ENCODE measurements at places on chromosomes 6 and 20.
A peak's percentile ranks its signal among the peaks of the same experiment; 100 is the strongest.

DNA sequence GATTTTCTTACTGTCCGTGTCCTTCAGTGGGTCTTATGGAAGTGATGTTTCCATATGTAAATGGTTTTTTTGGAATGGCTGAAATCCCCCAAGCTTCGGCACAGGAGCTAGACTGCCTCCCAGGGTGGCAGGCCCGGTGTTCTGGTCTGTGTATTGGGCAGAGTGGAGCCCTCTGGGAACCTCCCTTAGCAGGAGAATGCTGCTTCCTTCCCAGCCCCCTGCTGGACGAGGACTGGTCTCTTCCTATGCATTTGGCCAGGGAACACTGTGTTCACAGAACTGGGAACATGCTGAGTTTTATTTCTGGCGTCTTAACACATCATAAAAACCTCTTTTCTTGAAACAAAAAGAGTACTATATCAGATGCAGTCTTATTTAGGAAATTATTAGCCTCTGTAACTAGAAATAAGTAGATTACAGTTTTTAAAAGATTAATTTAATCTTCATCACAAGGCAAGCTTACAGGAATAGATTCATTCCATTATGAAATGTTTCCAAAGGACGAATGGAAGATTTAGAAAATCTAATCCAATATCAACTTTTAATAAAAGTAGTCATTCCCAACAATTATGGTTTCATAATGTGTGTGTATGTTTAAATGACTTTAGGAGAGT lies 56.6 kb downstream of the SYTL3 start:
- no peaks in the 10 kb centered on the region for H3K27me3 ChIP-seq
- H3K4me3 ChIP-seq = no peak overlapping the region
- no peaks in the 10 kb centered on the region for H3K36me3 ChIP-seq
- H3K4me1 ChIP-seq = peaks cover 40% of the 10 kb centered on the region
- peak overlapping the region; percentile 60 for H3K27ac ChIP-seq
- no peak for DNase-seq

GRCh38 chr20:43900496-43900895 lies 14.2 kb upstream of the TOX2 start:
- no peak overlapping the region for H3K27ac ChIP-seq
- H3K4me1 ChIP-seq = no peaks in the 10 kb centered on the region
- H3K4me3 ChIP-seq = no peak overlapping the region
- no peaks in the 10 kb centered on the region for H3K36me3 ChIP-seq
- no peak for DNase-seq
- H3K27me3 ChIP-seq = peaks cover 9% of the 10 kb centered on the region

- no peak overlapping the region for H3K27ac ChIP-seq
- H3K4me1 ChIP-seq = no peaks in the 10 kb centered on the region
- DNase-seq = no peak
- no peaks in the 10 kb centered on the region for H3K27me3 ChIP-seq
- no peaks in the 10 kb centered on the region for H3K36me3 ChIP-seq
Measured at GRCh38 chr6:91083211-91083610, 496.3 kb upstream of the MAP3K7 start.

GRCh38 chr6:41636833-41637193 lies 1.5 kb upstream of the MDFI start:
- H3K4me1 ChIP-seq = peaks cover 29% of the 10 kb centered on the region
- no peaks in the 10 kb centered on the region for H3K27me3 ChIP-seq
- peak overlapping the region; percentile 86 for H3K4me3 ChIP-seq
- DNase-seq = peak; percentile 60
- H3K36me3 ChIP-seq = peaks cover 14% of the 10 kb centered on the region

- H3K4me3 ChIP-seq = no peak overlapping the region
- DNase-seq = no peak
- no peaks in the 10 kb centered on the region for H3K4me1 ChIP-seq
- peaks cover 8% of the 10 kb centered on the region for H3K27me3 ChIP-seq
Measured at GRCh38 chr20:46150943-46151342, 32.8 kb downstream of the CD40 start.

DNA sequence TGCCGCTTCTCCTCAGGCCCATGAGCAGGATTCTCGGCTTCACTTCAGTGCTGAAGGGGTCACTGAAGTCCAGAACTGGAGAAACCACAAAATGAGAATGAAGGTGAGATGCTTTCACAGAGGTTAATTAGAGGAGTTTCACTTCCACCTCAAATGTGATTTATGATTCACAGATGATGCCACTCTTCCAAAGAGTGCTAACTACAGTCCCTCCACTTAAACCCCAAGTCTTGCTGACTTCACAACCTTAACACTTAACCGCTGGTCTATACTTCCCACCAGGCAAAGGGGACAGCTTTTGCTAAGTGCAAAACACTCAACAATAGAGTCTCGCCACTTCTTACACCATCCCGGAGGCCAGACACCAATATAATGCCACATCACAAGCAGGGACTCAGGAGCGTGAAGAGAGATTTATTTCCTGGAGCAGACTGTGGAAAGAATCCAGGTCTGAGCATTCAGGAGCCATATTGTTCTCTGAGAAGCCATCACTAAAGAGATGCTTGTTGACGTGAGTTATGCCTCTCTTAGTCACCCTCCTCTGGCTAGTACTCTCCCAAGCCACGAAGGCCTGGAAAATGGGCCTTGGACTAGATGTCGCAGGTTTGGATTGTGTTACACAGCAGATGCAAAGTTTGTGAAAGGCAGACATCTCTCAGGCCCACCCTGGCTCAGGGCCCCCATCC lies 24.4 kb downstream of the RRAGD start:
- no peak overlapping the region for H3K27ac ChIP-seq
- no peaks in the 10 kb centered on the region for H3K36me3 ChIP-seq

DNA sequence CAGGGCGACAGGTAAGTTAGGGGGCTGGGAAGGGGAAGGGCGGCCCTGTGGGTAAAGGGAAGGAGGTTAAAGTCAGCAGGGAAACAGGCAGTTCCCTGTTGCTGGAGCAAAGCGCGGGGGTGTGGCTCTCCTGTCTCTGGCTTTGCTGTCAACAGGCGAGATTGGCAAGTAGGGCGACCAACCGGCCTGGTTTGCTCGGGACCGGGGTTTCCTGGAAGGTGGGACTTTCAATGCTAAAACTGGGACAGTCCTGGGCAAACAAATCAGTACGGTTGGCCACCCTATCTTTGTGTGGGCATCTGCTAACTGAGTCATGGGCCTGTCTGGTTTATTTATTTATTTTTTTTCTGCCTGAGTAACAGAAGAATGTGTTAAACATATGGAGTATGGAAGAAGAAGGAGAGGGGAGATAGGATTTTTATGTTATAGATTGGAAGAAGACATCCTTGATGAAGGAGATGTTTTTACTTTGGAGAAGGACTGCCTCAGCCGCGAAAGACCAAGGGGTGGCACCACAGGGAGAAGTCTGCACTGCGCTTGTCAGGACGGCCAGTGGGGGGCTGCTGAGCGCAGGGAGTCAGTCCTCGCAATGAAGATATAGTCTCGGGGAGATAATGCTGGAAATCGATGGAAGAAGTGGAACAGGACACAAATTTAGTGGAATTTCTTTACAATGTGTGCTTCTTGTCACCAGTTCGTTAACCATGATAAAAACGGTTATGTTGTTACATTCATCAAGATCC lies 43.4 kb upstream of the ESR1 start:
- H3K4me1 ChIP-seq = peaks cover 18% of the 10 kb centered on the region
- H3K27me3 ChIP-seq = no peaks in the 10 kb centered on the region

- no peaks in the 10 kb centered on the region for H3K4me1 ChIP-seq
- H3K27me3 ChIP-seq = no peaks in the 10 kb centered on the region
- no peaks in the 10 kb centered on the region for H3K36me3 ChIP-seq
- no peak overlapping the region for H3K4me3 ChIP-seq
Measured at GRCh38 chr6:7707787-7708186, 18.1 kb upstream of the BMP6 start.

DNA sequence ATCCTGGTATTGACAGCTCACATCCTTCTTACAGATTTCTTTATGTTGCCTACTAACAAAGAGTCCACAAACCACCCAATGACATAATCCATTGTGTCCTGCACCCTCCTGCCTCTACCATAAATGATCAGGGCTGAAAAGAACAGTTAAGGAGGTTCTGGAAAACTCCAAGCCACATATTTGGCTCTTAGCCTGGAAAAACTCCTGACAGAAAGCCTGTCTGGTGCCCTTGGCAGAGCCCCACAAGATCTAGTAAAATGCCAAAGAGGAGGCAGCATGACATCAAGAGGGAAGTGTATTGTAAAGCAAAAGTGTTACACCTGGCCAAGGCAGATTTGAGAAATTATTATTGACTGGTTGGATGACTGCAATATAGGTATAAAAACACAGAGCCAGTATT lies 126.4 kb upstream of the VGLL2 start:
- no peaks in the 10 kb centered on the region for H3K4me1 ChIP-seq
- H3K4me3 ChIP-seq = no peak overlapping the region
- no peaks in the 10 kb centered on the region for H3K36me3 ChIP-seq

GRCh38 chr6:12951415-12951814 lies 234.8 kb downstream of the PHACTR1 start:
- no peak overlapping the region for H3K27ac ChIP-seq
- no peak for DNase-seq
- H3K4me3 ChIP-seq = no peak overlapping the region
- H3K27me3 ChIP-seq = no peaks in the 10 kb centered on the region
- no peaks in the 10 kb centered on the region for H3K4me1 ChIP-seq

DNA sequence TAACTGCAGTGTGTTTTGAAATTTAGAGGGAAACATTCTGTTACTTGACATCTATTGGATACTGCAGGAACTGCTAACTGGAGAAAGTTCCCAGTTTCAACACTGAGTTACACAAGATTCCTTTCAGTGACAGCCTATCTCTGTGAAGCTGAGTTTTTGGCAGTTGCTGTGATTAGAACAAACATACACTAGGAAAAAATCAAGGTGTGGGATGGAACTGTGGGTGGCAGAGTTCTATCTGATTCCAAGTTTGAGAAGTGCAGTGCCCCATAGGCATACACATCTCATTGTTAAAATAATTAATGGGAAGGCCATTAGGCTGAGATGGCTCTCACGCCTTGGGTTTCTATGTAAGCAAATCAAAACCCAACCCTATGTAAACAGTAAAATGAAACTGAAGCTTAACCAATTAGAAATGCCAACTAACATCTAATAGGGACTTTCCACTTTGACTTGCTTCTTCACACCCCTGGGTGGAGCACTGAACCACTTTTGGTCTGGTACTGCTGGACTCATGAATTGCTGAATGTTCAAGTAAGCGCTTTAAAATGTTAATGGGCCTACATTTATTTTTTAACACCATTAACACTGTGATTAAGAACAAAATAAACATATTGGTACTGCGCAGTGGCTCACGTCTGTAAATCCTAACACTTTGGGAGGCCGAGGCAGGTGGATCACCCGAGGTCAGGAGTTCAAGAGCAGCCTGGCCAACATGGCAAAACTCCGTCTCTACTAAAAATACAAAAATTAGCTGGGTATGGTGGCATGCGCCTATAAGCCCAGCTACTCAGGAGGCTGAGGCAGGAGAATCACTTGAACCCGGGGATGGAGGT lies 55.2 kb upstream of the TBC1D7 start:
- no peak overlapping the region for H3K27ac ChIP-seq
- no peaks in the 10 kb centered on the region for H3K4me1 ChIP-seq
- no peak for DNase-seq
- no peak overlapping the region for H3K4me3 ChIP-seq

- H3K4me1 ChIP-seq = peaks cover 22% of the 10 kb centered on the region
- H3K27ac ChIP-seq = no peak overlapping the region
- no peak for DNase-seq
- no peaks in the 10 kb centered on the region for H3K27me3 ChIP-seq
- H3K4me3 ChIP-seq = no peak overlapping the region
Measured at GRCh38 chr20:11136691-11137090, 462.9 kb upstream of the JAG1 start.

GRCh38 chr20:32681175-32682084 lies 7.7 kb upstream of the C20orf203 start:
- H3K4me1 ChIP-seq = peaks cover 28% of the 10 kb centered on the region
- H3K27ac ChIP-seq = no peak overlapping the region
- H3K27me3 ChIP-seq = no peaks in the 10 kb centered on the region
- DNase-seq = peak; percentile 15

- no peaks in the 10 kb centered on the region for H3K36me3 ChIP-seq
- H3K4me3 ChIP-seq = no peak overlapping the region
- no peaks in the 10 kb centered on the region for H3K27me3 ChIP-seq
Measured at GRCh38 chr6:112288475-112288874, 34.1 kb upstream of the LAMA4 start.

- DNase-seq = no peak
- H3K27ac ChIP-seq = no peak overlapping the region
- no peaks in the 10 kb centered on the region for H3K4me1 ChIP-seq
- no peak overlapping the region for H3K4me3 ChIP-seq
Measured at GRCh38 chr6:8057263-8057662, 6.9 kb downstream of the BLOC1S5 start.

DNA sequence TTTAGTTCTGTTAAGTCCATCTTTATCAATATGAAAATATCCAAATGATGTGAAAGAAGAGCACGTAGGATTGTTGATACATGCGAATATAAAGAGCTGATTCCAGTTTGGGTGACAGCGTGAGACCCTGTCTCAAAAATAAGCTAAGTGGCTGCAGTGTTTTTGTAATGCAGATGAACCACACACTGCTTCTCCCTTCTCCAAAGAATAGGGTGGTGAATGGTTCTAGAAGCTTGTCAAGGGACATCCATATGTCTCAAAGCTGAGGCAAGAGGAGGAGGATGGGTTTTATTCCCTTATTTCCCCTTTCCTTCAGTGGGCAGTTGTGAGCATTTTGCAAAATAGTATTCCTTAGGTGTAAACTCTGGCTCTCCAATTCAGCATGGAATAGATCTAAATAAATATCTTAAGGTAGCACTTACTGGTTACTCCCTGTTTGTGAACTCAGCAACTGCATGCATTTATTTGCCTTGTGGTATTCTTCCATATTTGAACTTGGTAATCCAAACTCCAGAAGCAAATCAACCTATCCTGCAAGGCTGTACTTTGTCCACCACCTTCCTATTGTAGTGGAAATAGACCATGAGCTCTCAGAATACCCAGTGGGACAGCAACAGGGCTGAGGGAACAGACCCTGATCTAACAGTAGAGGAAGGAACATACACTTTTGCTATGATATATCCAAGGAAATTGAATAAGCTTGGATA lies 38.0 kb downstream of the XRN2 start:
- no peak for DNase-seq
- H3K4me1 ChIP-seq = no peaks in the 10 kb centered on the region
- no peaks in the 10 kb centered on the region for H3K27me3 ChIP-seq
- H3K4me3 ChIP-seq = no peak overlapping the region
- no peak overlapping the region for H3K27ac ChIP-seq

GRCh38 chr6:159304641-159305040 lies 135.4 kb downstream of the FNDC1 start:
- DNase-seq = no peak
- no peak overlapping the region for H3K27ac ChIP-seq
- no peak overlapping the region for H3K4me3 ChIP-seq
- no peaks in the 10 kb centered on the region for H3K4me1 ChIP-seq
- no peaks in the 10 kb centered on the region for H3K27me3 ChIP-seq

- DNase-seq = peak; percentile 88
- H3K36me3 ChIP-seq = no peaks in the 10 kb centered on the region
- H3K27ac ChIP-seq = peak overlapping the region; percentile 78
- H3K4me1 ChIP-seq = peaks cover 38% of the 10 kb centered on the region
- H3K27me3 ChIP-seq = no peaks in the 10 kb centered on the region
Measured at GRCh38 chr6:140043762-140044378, 669.4 kb upstream of the CITED2 start.
